ENCODE measurements at places on chromosomes 4 and X. TPM values are rescaled to one million over a fixed set of nuclear protein-coding genes. Genes with fewer than 3 reads are reported as not detected.

RBM47 gene
- total RNA-seq = 0.48 TPM

MAGED4B gene
- 175 TPM for total RNA-seq

LRIT3 gene
- 0.19 TPM for total RNA-seq

HDX gene
- total RNA-seq = 10.6 TPM

DNA sequence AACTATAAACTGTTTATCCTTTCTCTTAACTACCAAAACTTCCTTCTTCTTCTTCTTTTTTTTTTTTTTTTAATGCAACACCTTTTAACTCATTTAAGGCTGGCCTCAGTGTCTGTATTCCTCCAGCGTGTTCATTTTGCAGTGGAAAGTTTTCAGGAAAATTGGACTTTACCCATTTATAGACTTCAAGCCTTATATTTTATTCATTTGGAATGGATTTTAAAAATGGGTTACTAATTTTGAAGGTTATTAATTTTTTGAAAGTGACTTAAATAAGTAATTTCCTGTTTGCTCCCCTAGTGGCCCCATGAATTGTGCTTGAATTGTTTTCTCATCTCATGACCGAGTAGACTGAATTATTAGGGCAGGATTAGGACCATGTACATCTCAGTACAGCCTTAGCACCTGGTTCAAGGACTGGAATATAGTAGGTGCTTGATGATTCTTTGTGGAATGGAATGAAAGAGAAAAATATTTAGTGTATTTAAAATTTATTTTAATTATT lies 282.7 kb downstream of the ANKRD50 start:
- H3K36me3 ChIP-seq = no peaks in the 10 kb centered on the region
- no peak for DNase-seq
- no peak overlapping the region for H3K4me3 ChIP-seq
- peaks cover 6% of the 10 kb centered on the region for H3K4me1 ChIP-seq
- peak overlapping the region; percentile 31 for H3K27ac ChIP-seq

DNA sequence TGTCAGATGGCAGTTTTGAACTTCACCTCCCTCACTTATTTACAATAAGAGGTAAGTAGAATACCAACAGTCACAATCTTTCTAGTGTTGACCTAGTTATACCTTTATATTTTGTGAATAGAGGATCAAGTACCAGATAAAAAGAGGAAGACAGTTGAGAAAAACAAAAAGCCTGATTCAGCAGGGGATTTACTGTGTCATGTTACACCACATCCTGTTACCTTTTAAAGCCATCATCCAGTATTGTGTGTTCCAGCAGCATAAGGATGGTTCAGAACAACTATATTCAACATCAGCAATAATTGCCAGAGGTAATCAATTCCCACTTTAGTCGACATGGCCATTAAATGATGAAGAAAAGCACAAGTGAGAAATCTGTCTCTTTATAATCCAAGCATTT lies 21.3 kb upstream of the CXCL6 start:
- H3K4me1 ChIP-seq = peaks cover 3% of the 10 kb centered on the region
- no peak for DNase-seq
- H3K36me3 ChIP-seq = no peaks in the 10 kb centered on the region
- H3K27me3 ChIP-seq = no peaks in the 10 kb centered on the region
- no peak overlapping the region for H3K27ac ChIP-seq

TMEM154 gene
- 0.44 TPM for total RNA-seq

GAGE13 gene
- total RNA-seq = not detected

NKX6-1 gene
- 19.2 TPM for total RNA-seq

DNA sequence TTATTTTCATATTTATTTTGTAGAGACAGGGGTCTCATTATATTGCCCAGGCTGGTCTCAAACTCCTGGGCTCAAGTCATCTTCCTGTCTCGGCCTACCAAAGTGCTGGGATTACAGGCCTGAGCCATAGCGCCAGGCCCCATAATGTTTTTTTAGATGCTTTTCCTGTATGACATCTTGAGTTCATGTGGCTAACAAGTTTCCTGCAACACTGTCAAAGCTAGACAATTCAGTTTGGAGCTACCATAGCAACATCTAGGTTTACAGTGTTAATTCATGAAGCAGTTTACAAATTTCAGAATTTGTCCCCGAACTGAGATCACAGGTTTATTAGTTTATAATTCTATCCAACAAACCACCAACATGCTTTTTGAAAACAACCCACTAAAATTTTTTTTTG lies 6.4 kb upstream of the IL13RA2 start:
- no peaks in the 10 kb centered on the region for H3K36me3 ChIP-seq
- H3K4me3 ChIP-seq = no peak overlapping the region
- no peak for DNase-seq
- no peak overlapping the region for H3K27ac ChIP-seq

DNA sequence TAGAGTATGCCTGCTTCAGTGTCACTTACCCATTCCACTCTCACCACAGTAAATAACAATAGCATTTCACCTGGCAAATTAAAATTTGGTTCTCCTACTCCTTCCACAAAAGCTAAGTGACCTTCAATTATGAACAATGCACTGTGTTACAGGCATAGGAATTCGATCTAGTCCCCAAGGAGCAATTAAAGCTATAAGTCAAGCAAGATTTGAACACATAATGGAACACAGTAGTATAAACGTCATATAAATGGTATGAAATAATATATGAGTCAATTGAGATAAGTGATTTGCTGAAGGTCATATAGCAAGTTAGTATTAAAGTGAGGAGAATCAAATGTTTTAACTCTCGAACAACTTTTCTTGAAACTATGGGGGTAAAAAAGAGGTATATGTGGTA lies 65.8 kb downstream of the ARAP2 start:
- H3K27me3 ChIP-seq = no peaks in the 10 kb centered on the region
- peaks cover 1% of the 10 kb centered on the region for H3K4me1 ChIP-seq
- H3K27ac ChIP-seq = no peak overlapping the region

DNA sequence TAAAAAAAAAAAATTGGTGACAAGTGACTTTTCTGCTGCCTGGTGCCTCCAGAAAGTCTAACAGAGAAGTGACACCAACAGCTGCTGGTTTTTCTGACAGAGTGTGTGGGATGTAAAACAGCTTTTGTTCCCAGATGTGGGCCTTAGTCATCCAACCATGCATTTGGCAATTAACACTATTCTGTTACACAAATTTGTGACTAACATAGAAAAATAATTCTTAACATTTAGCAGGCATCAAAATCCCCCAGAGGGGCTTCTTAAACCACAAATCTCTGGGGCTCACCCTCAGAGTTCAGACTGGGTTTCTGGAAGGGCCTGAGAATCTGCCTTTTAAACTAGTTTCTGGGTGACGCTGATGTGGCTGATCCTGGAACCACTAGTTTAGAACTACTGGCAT lies 100.5 kb upstream of the PCDH7 start:
- H3K4me1 ChIP-seq = no peaks in the 10 kb centered on the region
- H3K4me3 ChIP-seq = no peak overlapping the region
- no peak overlapping the region for H3K27ac ChIP-seq
- no peaks in the 10 kb centered on the region for H3K27me3 ChIP-seq
- H3K36me3 ChIP-seq = no peaks in the 10 kb centered on the region

DNA sequence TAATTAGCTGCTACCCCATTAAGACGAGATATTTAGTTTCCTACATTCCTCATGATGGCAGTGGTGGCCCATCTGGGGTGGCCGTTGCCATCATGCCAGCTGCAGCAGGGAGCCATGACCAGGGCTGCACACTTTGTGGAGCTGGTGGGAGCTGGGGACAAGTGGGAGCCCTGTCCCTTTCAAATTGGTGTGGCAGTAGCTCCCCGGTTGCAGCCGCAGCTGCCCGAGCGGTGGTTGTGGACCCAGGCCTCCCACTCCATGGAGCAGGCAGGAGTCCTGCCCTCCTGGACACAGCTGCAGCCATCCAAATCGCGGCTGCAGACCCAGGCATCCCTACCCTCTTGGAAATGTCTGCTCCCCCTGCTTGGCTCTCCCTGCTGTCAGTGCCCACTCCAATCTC lies 9.3 kb upstream of the SYTL5 start:
- H3K4me1 ChIP-seq = no peaks in the 10 kb centered on the region
- no peak overlapping the region for H3K4me3 ChIP-seq
- H3K27ac ChIP-seq = no peak overlapping the region
- no peaks in the 10 kb centered on the region for H3K36me3 ChIP-seq
- H3K27me3 ChIP-seq = no peaks in the 10 kb centered on the region
- no peak for DNase-seq

FAM53A gene
- total RNA-seq = 3.6 TPM

TTC29 gene
- total RNA-seq = not detected

GRCh38 chrX:15864629-15865028 lies 10.0 kb upstream of the AP1S2 start:
- no peak for DNase-seq
- no peaks in the 10 kb centered on the region for H3K36me3 ChIP-seq
- H3K27me3 ChIP-seq = no peaks in the 10 kb centered on the region
- H3K27ac ChIP-seq = no peak overlapping the region
- H3K4me3 ChIP-seq = no peak overlapping the region
- peaks cover 7% of the 10 kb centered on the region for H3K4me1 ChIP-seq

- DNase-seq = no peak
- no peaks in the 10 kb centered on the region for H3K36me3 ChIP-seq
- H3K4me3 ChIP-seq = no peak overlapping the region
- H3K4me1 ChIP-seq = peaks cover 6% of the 10 kb centered on the region
- H3K27ac ChIP-seq = no peak overlapping the region
- no peaks in the 10 kb centered on the region for H3K27me3 ChIP-seq
These were observed 64.1 kb downstream of the ARAP2 start for GRCh38 chr4:36180206-36180605.

DNA sequence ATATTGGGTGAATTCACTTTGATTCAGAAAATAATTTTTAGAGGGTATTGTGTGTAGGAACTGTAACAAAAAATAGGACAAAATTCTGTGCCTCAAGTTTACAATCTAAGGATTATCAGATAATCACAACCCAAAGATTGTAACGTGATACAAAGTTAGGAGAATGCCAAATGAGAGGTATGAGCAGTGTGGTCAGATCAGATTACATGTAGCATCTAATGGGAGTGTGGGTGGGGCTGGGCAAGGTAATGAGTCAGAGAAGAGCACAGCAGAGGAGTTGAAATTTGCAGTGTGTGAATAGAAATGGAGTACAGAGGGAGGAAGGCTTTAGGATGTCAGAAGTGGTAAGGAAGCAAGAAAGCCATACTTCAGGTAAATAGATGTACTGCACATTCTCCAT lies 103.4 kb upstream of the TEX13A start:
- no peaks in the 10 kb centered on the region for H3K36me3 ChIP-seq
- no peak for DNase-seq
- H3K4me3 ChIP-seq = no peak overlapping the region
- H3K27me3 ChIP-seq = no peaks in the 10 kb centered on the region
- H3K4me1 ChIP-seq = no peaks in the 10 kb centered on the region

PSAPL1 gene
- not detected for total RNA-seq

DNA sequence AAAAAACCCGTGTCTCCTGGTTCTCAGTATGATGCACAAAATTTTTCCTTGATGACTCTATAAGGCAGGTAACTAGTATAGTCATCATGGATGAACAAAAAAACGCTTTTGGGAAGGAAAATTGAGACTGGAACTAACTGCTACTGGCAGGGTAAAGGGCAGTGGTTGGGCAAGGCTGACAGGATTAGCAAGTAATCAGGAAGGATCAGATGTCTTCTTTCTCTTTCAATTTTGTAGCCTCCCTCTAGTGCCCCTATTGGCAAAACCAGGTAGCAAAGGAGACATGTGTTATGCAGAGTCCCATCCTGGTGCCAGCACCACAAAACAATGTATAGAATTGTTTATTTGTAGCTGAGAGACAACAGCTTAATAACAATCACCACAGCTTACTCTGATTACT lies 12.8 kb upstream of the SLITRK4 start:
- no peaks in the 10 kb centered on the region for H3K27me3 ChIP-seq
- DNase-seq = peak; percentile 1
- H3K36me3 ChIP-seq = no peaks in the 10 kb centered on the region
- no peak overlapping the region for H3K4me3 ChIP-seq

- peaks cover 2% of the 10 kb centered on the region for H3K27me3 ChIP-seq
- H3K36me3 ChIP-seq = peaks cover 3% of the 10 kb centered on the region
- DNase-seq = no peak
- no peak overlapping the region for H3K4me3 ChIP-seq
These were observed 41.3 kb upstream of the IGFBP7 start for GRCh38 chr4:57151481-57151880.

MAGEE1 gene
- 8.1 TPM for total RNA-seq

IGBP1 gene
- 38.3 TPM for total RNA-seq

GRCh38 chr4:2354118-2354517 lies 64.3 kb downstream of the ZFYVE28 start:
- H3K36me3 ChIP-seq = no peaks in the 10 kb centered on the region
- H3K27me3 ChIP-seq = no peaks in the 10 kb centered on the region
- H3K4me1 ChIP-seq = peaks cover 5% of the 10 kb centered on the region
- DNase-seq = no peak

GRCh38 chr4:13881892-13882291 lies 254.4 kb upstream of the BOD1L1 start:
- no peaks in the 10 kb centered on the region for H3K4me1 ChIP-seq
- no peak overlapping the region for H3K4me3 ChIP-seq
- H3K27me3 ChIP-seq = no peaks in the 10 kb centered on the region
- H3K27ac ChIP-seq = no peak overlapping the region
- H3K36me3 ChIP-seq = no peaks in the 10 kb centered on the region

DCAF12L2 gene
- total RNA-seq = 3.3 TPM

DNA sequence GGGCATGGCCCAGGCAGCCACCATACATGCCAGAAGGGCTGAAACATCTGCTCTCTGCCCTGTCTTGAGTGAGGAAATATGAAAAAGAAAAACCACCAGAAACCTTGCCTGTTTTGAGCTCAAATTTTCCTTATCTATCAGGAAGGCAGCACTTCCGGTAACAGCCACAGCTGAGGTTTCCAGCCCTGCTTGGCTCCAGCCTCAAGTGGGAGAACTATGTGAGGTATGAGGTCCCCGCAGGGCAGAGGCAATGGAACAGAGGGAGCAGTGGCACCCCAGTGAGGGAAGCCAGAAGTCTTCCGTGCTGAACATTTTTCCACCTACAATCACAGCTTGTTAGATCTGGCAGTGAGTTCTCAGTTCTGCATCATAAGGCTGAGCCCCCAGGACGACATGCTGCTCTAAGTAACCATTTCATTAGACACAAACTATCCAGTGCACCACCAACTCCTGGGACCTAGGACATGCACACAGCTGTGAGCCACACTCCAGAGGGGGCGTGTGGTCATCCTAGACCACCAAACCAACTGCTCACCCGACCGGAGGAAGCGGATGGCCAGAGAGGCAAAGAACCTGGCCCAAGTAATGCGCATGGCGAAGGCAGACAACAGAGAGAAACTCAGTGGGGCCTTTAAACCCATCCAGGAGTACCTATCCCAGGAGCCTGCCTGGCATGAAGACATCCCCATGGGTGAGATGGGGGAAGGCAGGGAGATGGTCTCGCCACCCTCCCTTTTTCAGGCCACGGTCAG lies 22.6 kb downstream of the WDR1 start:
- H3K27ac ChIP-seq = peak overlapping the region; percentile 54
- H3K4me1 ChIP-seq = peaks cover 16% of the 10 kb centered on the region
- H3K27me3 ChIP-seq = no peaks in the 10 kb centered on the region
- no peak overlapping the region for H3K4me3 ChIP-seq
- no peak for DNase-seq

MYOZ2 gene
- total RNA-seq = not detected

- H3K36me3 ChIP-seq = peaks cover 14% of the 10 kb centered on the region
- no peaks in the 10 kb centered on the region for H3K27me3 ChIP-seq
- DNase-seq = no peak
- no peak overlapping the region for H3K27ac ChIP-seq
- H3K4me3 ChIP-seq = peak overlapping the region; percentile 9
- H3K4me1 ChIP-seq = peaks cover under 1% of the 10 kb centered on the region
These were observed 1.9 kb downstream of the UBL4A start for GRCh38 chrX:154484255-154485149.

- no peak overlapping the region for H3K4me3 ChIP-seq
- no peaks in the 10 kb centered on the region for H3K36me3 ChIP-seq
- DNase-seq = no peak
- H3K27me3 ChIP-seq = no peaks in the 10 kb centered on the region
- H3K27ac ChIP-seq = peak overlapping the region; percentile 43
These were observed 20.5 kb upstream of the AFAP1 start for GRCh38 chr4:7960017-7960789.

Data from neural crest cell (in vitro differentiated cells).